ENCODE measurements at places on chromosomes 13 and 19.
A peak's percentile ranks its signal among the peaks of the same experiment; 100 is the strongest.

DNA sequence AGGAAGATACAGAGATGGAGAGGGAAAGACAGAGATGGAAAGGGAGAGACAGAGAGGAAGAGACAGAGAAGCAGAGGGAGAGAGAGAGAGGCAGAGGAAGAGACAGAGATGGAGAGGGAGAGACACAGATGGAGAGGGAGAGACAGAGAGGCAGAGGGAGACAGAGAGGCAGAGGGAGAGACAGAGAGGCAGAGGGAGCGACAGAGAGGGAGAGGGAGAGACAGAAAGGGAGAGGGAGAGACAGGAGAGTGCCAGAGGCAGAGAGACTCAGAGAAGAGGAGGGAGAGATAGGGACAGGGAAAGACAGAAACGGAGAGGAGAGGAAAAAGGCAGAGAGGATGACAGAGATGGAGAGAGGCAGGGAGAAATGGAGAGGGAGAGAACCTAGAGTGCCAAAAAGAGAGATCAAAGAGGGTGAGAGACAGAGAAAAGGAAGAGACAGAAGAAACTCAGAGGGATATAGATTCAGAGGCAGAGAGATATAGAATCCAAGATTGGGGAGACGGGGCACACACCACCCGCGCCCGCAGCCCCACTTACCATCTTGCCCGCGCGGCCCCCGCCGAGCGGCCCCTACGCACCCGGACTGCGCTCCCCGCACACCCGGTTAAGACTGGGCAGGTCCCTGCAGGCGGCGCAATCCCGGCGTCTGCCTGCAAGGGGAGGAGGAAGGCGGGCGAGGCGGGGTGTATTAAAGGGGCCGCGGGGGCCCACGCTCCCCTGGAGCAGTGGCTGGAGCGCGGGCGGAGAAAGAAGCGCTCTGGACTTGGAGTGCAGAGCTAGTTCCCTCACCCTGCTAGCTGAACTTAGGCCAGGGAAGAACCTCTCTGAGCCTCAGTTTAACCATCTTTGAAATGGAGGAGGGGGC lies 10.7 kb downstream of the TM6SF2 start:
- DNase-seq: no peak

DNA sequence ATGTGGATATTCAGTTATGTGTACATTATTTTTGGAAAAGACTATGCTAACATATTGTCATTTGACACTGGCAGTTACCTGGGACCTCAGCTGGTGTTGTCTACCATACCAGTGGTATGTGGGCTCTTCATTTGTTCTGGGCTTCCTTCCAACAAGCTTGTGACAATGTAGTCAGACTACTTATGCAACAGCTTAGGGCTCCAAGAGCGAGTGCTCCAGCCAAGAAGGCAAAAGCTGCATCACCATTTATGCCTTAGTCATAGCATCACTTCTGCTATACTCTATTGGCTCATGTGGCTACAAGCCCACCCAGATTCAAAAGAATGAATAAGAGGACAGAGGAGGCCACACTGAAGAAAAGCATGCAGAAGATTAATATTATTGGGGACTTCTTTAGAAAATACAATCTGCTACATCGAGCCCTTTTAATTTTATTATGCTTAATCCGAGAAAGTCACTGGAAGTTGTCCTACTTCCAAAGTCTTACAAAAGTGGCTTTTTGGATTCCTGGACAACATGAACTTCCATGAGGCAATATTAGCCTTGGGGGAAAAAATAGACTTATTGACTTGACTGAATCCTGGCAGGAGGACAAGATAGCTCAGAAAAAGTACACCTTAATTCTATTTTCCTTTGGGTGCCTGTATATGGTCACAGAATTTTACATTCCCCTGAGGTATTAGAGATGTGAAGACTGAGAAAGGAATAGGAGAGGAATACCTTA lies 529.4 kb upstream of the HTR2A start:
- no peak for DNase-seq

- DNase-seq: no peak
These were observed 178.4 kb downstream of the FGF9 start for GRCh38 chr13:21849323-21849722.

GRCh38 chr13:99709134-99709533 lies 207.9 kb downstream of the TM9SF2 start:
- no peak for DNase-seq

DNA sequence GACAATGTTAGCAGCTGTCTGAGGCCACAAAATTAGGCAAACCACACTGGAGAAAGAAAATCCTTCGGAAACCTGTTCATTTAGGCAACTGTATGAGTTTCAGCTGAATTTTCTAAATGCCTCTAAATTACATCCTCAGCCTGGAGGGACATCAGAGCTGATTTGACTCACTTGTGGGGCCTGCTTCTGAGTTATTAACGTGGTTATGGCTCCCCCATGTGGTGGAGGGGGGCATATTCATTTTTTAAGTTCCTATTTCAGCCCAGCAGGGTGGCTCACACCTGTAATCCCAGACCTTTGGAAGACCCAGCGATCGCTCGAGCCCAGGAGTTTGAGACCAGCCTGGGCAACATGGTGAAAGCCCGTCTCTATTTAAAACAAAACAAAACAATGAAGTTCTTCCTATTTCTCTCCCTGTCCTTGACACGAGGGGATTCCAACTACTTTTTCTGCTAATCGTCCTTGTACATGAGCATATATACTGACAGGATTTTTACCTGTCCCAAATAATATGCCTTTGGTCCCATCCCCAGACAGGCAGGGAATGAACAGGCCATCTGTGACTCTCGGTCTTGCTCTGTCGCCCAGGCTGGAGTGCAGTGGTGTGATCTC lies 31.5 kb upstream of the HIF3A start:
- peak; percentile 51 for DNase-seq

GRCh38 chr13:49629947-49630346 lies 1.6 kb downstream of the ARL11 start:
- no peak for DNase-seq

DNA sequence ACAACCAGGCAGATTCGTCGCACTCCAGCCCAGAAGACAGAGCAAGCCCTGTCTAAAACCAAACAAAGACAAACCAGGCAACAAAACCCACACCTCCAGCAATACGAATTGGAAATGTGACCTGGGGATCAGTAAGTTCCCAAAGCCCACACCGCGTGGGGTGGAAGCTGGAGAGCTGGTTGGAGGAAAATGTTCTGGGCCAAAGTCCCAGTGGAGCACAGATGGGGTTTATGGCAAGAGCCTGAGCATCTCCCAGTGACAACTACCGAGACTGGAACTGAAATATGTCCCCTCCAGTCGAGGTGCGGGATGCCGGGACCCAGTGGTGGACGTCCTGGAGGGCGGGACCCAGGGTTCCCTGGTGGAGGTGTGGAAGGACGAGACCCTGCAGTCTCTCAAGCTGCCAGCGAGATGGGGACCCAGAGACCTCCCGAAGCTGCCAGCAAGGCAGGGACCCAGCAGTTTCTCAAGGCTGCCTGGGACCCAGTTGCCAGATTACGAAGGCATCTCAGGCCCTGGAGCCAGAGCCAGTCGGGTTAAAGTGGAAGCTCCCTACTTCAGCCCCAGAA lies 22.4 kb upstream of the CPAMD8 start:
- DNase-seq: no peak

DNA sequence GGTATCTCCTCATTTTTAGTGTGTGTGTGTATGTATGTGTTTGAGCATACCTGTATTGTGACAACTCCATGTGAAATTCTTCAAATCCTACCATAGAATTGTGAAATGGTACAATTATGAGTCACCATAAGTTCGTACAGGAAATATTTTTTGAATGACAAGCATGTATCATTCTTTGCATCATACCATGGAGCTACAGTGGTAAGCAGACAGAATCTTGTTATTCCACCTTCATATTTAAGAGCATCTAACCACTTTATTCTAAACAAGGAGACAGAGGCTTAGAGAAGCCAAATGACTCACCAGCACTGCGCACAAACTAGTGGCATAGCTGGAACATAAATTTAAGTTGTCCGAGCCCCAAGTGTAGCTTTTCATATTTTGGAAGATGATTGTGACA lies 4.5 kb upstream of the EPSTI1 start:
- DNase-seq: no peak

DNA sequence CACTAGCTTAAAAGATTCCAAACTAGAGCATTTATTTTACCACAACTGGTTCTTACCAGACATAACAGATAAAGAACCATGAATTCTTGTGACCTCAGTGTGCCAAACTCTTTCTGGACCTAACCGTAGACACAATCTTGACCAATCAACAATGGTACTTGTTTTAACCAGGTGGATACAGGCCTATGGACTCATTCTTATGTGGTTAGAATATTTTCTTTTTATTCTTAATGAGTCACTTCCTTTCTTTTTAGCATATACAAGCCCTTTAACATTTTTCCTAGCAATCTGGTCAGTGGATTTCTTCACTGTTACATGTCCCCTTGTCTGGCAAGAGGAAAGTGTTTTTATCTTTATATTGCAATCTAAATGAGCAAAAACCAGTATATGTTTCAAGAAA lies 792.1 kb upstream of the SPRY2 start:
- no peak for DNase-seq

DNA sequence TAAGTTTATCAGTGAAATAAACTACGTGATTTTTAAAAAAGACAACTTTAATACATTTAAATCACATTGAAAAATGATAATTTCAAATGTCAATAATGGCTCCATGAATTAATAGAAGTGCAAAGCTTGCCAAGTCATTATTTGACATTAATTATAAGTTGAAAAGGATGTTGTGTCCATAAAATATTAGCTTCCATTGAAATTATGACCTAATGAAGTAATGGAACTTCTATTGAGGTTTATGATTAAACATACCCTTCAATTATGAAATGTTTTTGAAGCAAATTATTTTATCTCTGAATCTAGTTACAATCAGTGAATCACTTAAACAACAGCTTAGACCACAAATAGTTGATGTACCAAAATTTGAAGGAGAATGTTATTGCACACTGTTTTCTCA lies 144.2 kb downstream of the SLITRK6 start:
- no peak for DNase-seq

GRCh38 chr13:114097212-114097892 lies 35.1 kb downstream of the RASA3 start:
- DNase-seq: no peak

DNA sequence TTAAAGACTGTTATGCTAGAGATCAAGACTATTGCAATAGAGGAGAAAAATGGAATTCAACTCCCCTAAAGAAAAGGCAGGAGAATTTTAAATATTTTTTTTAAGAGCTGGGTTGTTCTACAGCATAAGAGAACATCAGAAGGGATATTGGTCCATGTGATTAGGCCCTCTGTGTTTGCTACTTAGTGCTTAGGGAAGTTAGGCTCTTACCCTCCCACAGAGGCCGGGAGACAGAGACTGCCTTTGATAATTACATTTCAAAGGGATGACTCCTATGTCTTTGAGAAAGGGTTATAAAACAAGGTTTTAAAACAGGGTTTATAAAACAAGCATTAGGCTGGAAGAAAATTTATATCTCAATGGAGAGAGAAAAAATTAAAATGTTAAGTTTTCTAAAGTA lies 1248.1 kb upstream of the PCDH20 start:
- DNase-seq: no peak

DNA sequence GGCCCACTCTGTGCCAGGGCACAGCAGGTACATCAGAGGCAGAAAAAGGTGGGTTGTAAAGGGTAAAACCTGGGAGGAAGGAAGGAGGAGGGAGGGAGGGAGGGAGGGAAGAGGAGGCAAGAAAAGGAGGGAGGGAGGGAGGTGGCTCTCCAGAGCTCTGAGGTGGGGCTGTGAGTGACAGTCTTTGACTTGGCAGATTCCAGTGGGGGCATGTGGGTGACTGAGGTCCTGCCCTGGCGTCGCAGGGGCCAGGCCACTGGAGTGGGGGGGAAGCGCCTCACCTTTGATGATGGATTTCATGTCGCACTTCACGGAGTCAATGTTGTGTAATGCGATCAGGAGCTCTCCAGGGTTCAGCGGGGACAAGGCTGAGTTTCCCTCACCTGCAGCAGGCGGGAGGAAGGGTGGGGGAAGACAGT lies 6.0 kb upstream of the RSPH6A start:
- no peak for DNase-seq

- no peak for DNase-seq
These were observed 7.8 kb upstream of the SYCN start for GRCh38 chr19:39211731-39212374.

GRCh38 chr19:18796239-18796638 lies 5.1 kb upstream of the COMP start:
- DNase-seq: no peak

DNA sequence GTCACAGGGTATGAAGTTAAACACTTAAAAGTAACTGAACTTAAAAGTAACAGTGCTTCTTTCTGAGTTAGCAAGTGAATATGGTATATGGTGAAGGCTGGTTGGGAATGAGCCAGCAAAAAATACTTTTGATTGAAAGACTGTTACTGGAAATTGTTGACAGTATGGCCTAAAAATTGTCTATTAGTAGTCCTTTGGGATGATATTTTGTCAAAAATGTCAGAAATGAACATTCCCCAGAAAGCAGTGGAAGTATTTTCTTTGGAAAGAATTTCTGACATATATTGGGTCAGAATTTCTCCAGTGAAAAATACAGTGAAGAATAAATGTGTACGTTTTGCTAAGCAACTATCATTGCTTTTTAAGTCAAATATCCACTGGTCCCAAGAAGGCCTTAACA lies 860.5 kb downstream of the PCDH9 start:
- DNase-seq: no peak

DNA sequence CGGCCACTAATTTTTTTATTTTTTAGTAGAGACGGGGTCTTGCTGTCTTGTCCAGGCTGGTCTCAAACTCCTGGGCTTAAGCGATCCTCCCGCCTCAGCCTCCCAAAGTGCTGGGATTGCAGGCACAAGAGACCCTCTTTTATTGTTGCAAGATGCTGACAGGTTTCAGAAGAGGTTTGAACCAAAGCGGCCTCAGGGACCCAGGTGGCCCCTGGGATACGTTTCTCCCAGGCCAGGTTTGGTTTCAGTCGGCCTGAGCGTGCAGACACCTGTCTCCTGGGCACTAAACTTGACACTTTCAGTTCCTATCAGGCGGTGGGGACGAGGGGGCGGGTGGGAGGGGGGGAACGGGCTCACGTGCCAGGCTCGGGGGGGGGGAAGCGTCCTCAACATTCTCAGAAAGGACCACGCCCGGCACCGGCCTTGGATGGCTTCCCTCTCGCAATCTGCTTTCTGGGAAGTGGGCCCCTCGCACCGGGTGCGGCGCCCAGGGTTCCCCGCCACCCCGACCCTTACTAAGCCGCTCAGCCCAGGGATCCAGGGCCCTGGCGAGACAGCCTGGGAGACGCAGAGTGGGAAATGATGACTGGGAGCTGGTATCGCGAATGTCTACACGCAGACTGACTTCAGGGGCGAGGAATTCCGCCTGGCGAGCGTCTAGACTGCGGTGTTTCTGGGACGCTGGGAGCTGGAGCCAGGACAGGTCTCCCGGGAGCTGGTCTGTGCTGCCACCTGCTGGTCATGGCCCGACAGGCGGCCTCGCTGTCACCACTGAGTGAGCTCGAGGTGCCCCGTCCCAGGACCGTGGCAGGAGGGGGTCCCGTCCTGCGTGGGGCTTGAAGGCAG lies 91.6 kb downstream of the GNG7 start:
- peak; percentile 74 for DNase-seq
